ENCODE measurements at places on chromosomes 4 and X.

GRCh38 chr4:103306870-103307375, 108.8 kb upstream of the CENPE start:
- DNase-seq, result no peak

DNA sequence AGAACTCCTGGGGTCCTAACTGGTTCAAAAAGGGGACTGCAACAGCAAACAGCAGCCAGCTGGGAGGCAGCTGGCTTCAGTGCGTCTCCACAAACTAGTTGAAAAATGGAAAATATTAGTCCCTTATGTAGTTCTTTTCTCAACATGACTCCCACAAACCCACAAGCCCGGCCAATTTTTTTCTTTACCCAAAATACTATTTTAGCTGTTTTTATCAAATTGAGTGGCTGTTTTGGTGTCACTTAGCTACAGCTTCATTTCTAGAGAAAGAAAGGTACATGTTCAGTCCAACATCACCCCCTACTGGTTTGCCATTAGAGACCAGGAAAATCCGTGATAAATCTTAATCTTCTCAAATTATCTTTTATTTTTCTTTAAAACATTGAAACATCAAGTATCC, 97.2 kb downstream of the GUCY2F start:
- no peak for DNase-seq

DNA sequence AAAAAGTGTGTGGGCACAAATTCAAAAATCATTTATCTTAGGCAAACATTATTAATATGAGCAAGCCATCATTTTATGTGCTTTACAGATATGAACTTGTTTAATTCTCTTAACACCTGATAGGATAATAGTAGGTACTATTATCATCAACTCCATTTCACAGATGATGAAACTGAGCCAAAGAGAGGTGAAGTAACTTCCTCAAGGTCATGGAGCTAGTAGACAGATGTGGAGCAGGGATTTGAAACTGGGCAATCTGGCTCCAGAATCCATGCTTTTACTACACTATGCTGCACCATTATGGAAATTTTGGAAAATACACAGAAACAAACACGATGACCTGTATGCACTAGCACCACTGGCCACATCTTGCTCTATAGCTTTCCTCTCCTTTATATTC, 1.0 kb upstream of the PIN4 start:
- DNase-seq, result no peak

DNA sequence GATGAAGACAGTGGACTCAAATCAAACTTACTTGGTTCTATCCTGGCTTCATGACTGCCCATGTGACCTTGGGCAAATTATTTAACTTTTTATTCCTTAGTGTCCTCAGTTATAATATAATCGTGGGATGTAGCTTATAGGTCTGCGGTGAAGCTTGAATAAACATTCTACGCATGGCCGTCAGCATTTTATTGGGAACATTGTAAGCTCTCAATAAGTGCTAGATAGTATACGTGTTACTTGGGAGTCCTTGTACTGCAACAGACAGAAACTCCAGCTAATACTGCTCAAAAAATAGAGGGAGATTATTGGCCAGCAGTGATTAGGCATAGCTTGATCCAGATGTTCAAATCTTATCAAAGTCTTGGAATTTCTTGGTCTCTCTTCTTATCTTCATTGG, 104.8 kb downstream of the SYTL5 start:
- DNase-seq, result no peak

- no peak for DNase-seq
Observed at GRCh38 chrX:43003204-43003565, 225.2 kb upstream of the PPP1R2C start.

DNA sequence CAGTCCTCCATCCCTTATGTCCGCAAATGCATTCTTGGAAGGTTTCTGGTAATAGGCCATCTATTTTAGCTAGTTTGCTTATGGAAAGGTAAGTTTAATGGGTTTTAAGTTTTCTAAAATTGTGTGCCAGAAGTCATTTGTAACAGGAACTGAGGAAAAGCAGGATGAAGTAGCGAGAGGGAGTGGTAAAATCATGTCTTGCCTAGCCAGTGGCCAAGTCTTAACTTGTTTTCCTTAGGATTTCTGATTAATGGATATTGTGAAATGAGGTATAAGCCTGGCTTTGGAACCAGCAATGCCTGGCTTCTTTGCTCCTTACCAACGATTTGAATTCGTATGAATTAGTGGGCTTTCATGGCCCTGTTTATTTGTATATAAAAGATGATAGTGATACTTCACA, 7.3 kb downstream of the SEC24B start:
- DNase-seq, result no peak

- DNase-seq, result no peak
Observed at GRCh38 chrX:3963980-3964379, 250.5 kb upstream of the PRKX start.

DNA sequence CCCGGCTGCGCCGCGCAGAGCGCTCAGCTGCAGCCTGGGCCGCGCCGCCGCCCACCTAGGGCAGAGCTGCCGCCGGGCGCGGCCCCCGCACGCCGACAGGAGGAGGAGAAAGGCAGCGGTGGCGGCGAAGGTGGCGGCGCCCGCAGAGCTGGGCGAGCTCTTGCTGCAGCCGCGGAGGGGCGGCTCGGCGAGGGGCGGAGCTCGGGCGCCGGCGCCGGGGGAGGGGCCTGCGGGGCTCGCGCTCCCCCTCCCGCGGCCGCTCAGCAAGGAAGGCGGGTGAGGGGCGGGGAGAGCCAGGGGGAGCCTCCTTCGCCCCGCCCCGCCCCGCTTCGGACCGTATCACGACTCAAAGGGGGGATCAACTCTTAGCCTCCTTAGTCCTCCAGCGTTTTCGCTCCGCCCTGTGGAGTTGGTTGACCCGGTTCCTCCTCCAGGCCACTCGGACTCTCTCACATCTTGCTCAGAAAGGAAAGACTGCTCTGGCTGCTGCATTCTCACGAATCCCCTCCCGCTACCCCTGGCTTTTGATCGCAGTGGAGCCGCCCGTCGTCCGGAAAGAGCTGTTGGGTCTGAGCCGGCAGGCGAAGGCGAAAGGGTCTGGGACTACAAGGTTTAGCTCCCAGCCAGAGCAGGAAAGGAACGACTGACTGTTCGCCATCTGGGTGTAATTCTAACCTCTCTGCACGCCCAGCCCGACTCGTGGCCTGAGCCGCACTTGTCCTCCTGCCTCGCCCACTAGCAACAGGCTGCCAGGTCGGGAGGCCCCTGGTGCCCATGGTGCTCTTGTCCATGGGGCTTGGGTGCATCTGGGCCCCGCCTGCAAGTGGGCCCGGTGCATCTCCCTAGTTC, at the start of gene ATP8A1:
TSS of gene ATP8A1 (minus strand) at position 162 of the 849 bp plus-strand sequence. CDS start 232 bp downstream, outside the sequence.
- peak; percentile 48 for DNase-seq

GRCh38 chr4:41169256-41169800, 45.0 kb downstream of the APBB2 start:
- no peak for DNase-seq

- DNase-seq, result no peak
Observed at GRCh38 chr4:136699905-136700304, 832.4 kb downstream of the PCDH18 start.

- no peak for DNase-seq
Observed at GRCh38 chrX:101081231-101081630, 2.6 kb downstream of the TMEM35A start.

GRCh38 chr4:76694056-76694455, 203.9 kb downstream of the SOWAHB start:
- DNase-seq, result no peak

DNA sequence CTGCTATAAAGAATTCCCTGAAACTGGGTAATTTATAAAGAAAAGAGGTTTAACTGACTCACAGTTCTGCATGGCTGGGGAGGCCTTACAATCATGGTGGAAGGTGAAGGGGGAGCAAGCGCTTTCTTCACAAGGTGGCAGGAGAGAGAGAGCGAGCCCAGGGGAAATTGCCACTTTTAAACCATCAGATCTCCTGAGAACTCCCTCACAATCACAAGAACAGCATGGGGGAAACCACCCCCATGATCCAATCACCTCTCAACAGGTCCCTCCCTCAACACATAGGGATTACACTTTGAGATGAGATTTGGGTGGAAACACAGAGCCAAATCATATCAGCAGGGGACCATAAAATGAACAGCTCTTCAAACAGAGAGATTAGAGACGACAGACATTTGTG, 198.6 kb downstream of the MAGEB5 start:
- no peak for DNase-seq

GRCh38 chrX:107374132-107374531, 75.3 kb upstream of the FRMPD3 start:
- no peak for DNase-seq

DNA sequence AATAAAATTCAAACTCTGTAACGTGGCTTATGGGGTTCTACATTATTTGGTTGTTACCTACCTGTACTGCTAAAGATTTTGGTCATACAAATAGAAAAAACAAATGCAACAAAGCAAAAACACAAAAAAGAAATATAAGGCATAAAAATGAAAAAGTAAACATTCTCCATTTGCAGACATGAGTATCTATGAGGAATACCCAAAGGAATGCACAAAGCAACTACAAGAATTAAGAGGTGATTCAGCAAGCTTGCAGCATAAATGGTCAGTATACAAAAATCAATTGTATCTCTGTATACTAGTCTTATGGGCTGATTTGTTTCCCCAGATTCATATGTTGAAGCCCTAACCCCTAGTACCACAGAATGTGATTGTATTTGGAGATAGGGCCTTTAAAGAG, 3.6 kb upstream of the PDE5A start:
- no peak for DNase-seq
